Naive thymus-derived CD4-positive, alpha-beta T cell (primary cell): ENCODE measurements at places on chromosomes 5 and 9.

DNA sequence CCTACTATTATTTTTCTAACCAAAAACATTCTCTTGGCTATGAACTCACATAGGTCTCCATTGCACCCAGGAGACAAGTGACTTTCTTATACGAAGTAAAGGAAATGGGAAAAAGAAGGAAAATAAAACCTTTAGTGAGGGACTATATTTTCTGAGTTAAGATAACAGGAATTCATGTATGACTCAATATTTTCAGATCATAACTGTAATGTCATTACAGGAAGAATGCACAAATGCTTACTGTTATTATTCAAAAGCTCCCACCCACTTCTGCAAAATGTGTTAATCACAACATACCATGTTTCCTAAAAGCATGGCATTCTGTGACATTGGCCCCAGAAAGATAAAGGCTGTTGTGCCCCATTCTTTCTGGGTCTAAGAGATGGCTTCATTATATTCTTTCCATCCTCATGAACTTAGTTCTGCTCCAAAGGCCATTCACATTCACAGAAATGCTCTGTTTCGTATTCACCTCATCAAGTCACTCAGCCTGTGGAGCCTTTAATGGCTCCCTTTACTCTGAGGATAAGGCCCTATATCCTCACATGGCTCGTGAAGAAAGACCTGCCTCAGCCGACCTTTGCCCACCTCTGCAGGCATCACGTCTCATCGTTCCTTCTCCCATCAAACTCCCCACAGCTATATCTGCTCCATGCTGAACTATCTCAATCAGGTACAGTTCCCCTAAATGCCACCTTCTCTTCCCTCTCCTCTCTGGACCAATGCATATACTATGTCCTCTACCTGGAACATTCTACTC is 77.0 kb downstream of the ABCA1 start:
- no peak for DNase-seq

DNA sequence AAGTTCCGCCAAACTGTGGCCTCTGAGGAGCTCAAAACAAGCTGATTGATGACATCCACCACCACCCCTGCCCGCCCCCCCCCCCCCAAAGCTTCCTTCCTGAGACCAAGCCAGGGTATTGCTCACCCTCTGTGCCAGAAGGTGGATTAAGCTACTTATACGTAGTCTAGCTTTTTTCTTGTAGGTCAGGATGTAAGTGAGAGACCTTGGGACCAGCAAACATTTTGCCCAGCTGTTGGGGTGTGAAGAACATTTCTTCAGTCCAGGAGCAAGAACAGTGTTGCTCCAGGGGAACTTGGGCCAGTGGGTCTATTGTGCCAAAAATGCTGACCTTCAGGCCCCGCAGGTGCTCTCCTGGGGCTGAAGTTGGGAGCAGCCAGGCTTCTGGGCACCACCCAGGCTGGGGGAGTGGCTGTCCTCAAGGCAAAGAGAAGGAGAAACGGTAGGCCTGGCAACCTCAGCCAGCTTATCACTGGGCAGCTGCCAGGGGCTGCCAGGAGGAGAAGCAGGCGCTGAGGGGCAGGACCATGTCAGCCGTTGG is 18.0 kb downstream of the NEURL1B start:
- DNase-seq, result no peak

DNA sequence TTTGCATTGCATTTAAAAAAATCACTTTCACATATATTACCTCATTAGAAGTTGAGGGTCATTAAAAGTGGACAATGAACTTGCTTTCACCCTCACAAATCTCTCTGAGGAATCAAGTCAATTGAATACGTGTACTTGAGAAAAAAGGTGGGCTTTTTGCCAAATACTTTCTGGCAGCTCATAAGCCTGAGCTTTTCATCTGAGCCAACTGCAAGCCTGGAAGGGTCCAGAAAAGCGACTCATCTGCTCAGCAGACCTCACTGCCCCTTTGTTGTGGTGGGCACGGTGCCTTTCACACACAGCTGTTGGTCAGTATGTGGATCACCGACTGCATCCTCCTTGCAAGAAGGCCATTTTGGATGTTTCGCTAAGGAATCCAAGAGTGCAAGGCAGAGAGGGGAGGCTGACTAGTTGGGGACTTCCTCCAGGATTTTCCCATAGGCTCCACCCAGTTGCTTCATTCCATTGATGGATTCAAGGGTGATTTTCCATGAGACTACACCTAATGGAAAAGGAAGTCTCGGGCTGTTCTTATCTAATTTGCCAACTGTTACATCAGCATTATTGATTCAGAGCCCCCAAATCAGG is 564.7 kb downstream of the PDE4D start:
- DNase-seq, result no peak

GRCh38 chr5:32776200-32776599 is 65.1 kb downstream of the NPR3 start:
- DNase-seq, result no peak

- DNase-seq, result no peak
Observed at GRCh38 chr5:168238463-168238862, 53.0 kb upstream of the WWC1 start.

- DNase-seq, result no peak
Observed at GRCh38 chr5:19837536-19838174, 150.3 kb downstream of the CDH18 start.
